ENCODE measurements at places on chromosomes 3 and 15.

DNA sequence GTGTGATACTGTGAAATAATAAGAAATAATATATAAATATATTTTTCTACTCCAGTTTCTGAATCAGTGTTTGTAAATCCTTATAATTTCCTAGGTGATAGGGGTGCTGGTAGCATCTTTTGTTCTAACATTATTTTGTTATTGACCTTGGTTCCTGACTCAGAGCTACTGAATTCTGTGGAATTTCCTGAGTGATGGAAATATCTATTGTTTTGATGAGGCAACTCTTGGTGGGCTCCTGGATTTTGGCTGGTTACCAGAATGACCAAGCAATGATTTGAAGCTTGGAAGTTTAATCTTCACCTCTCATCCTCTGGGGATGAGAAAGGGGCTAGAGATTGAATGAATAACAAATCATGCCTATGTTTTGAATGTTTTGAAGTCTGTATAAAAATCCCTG lies 377.3 kb downstream of the LPP start:
- no peak for DNase-seq

DNA sequence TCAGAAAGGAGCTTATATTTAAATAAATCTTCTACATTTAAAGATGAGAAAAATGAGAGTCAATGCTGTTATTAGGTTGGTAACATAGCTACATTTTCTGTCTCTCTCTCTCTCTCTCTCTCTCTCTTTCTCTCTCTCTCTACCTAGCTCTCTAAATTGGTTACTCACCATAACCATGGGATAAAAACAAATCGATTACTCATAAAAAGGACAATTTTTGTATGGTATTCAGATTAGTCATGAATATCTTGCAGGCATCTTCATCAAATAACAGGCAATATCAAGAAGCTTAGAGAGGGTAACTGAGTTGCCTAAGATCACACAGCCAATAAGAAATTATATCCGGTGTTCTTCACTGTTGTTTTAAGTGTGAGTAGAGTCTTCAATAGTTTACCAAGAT lies 81.8 kb upstream of the ALCAM start:
- no peak for DNase-seq

GRCh38 chr15:60844511-60845174 lies 365.7 kb upstream of the ICE2 start:
- peak; percentile 53 for DNase-seq

DNA sequence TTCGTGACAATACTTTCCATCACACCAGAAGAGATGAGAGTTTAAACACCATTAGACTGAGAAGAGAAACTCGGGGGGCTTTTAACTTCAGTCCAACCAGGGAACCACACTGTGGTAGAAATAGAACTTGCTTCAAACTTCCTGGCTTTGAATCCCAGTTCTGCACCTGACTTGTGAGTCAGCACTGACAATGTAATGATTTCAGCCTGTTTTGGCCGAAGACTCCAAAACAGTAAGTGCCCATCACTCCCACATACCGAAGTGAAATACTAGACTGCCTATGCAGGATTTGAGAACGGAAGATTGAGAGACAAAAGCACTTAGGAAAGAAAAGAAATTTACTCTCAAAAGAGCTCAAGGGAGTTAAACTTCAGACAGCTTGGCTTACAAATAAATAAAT lies 27.0 kb downstream of the C2CD4B start:
- DNase-seq = no peak

DNA sequence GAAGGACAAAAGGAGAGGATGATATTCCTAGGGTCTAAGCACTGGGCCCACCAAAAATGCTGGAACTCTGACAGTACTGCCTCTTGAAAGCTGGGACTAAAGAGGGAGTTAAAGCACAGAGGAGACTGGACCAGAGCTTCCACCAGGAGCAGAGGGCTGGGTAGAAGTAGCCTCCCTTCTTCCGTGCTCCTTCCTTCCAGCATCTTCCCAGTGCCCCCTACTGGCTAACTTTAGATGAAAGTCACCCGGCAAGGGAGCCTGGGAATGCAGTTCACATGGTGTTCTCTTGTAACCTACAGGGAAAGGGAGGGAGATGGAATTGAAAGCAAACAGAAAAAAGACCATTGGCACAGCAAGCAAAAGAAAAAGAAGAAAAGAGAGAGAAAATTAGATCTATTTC lies 106.1 kb upstream of the COL8A1 start:
- no peak for DNase-seq

- no peak for DNase-seq
Measured at GRCh38 chr3:57919987-57920386, 88.2 kb upstream of the FLNB start.

DNA sequence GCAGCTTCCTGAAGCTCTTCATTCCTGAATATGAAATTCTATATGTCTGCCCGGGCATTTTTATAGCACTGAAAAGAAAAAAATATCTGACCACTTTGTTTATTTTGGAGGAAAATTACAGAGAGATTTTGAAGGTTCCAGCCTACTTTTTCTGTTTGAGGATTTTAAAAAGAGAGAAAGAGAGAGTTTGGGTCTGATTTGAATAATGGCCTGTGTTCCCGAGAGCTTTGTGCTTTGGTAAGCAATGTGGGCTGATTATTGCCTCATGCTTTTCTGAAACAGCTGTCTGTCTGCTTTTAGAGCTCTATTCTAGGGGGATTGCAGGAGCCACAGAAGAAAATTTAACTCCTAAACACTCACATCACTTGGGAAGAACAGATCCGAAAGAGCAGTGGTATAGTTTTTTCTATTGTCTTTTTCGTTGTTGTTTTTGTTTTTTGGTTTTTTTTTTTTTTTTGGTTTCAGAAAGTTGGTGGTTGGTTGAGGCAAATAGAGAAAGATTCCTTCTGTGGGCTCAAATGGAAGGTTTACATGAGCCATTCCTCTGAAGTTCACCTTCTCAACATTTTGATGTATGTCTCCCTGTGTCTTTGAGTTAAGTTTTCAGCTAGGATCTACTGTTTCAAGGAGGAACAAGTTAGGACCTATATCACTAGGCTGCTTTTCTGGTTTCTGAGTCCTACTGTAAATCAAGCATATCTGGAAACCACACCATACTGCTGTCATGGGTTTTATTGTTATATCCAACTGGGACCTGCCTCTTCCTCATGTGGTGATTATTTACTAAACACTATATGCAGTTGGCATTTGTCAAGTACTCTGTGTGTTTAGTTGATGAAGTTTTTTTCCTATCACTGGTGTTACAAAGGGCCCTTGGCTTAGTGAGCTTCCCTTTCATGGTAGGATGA lies 178.9 kb downstream of the KCNMB2 start:
- DNase-seq = no peak

DNA sequence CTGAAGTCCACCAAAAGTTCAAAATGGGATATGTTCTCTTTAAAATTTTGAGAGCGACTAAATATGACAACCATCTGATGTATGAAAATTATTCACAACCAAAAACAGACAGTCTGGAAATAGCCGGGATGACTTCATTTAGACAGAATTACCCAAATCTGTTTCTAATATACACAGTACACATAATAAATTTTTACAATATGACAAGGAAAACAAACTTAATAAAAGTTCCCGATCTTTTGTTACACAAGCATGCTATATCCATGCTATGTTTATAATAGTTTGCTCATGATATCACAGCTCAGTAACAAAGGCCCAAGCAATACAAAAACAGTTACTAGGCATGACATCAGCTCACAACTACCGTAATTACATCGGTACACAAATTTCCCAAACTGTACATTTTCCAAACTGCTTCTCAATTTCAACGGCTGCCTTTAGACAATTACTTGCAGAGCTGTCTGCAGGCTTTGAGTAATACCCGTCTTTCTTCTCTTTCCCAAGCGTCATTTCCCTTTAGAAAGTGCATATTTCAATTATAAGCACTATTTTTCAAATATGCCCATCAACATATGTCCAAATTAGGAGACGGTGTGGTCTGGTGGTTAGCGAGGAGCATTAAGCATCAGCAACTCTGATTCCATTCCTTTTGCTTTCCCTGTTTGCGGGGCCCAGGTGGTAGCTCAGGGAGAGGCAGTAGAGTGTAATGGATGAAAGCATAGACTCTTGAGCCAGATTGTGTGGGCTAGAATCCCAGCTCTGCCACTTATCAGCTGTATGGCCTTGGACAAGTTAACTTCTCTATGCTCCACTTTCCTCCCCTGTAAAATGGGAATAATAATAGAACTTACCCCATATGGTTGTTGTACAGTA lies 481.2 kb downstream of the FOXP1 start:
- no peak for DNase-seq

DNA sequence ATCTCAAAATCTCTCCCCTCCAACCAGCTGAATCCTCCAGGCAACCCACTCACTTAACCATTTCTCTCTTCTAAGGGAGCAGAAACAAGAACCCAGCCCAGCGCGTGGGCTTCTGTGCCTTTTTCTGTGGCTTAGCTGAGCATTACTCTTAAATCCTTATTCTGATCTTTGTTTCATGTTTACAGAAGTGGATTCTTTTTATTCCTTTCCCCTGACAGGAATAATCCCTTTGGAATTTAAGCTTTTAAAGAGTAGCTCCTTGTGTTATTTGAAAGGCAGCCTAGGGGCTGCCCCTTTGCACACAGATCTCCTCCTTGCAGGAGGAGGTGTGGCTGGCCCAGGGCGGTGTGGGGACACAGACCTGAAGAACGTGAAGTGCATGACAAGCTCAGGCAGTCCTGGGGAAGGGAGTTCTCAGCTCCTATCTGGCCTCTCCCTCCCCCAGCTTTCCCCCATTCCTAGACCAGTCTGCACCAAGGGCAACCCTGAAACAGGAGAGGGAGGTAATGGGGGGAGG lies 77.1 kb upstream of the UBE2E1 start:
- no peak for DNase-seq

- DNase-seq = no peak
Measured at GRCh38 chr3:120182613-120183511, 88.6 kb upstream of the GSK3B start.

DNA sequence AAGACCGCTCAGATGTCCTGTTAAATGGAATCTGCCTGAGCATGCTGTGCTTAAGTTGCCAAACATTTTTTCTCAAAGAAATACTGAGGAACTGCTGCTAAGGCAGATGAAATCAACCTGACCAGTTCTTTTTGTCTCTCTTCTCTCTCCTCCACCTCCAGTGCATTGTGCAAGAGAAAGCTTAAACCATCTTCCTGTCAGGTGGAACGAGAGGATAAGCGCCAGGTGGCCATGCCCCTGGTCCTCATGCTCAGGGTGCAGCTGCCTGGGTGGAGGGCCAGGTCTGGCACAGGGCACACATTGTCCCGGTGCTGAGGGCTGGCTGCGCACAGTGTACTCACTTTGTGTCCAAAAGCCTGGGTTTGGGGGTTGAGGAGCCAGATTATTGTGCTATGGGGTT lies 176.2 kb upstream of the TP63 start:
- DNase-seq = no peak

DNA sequence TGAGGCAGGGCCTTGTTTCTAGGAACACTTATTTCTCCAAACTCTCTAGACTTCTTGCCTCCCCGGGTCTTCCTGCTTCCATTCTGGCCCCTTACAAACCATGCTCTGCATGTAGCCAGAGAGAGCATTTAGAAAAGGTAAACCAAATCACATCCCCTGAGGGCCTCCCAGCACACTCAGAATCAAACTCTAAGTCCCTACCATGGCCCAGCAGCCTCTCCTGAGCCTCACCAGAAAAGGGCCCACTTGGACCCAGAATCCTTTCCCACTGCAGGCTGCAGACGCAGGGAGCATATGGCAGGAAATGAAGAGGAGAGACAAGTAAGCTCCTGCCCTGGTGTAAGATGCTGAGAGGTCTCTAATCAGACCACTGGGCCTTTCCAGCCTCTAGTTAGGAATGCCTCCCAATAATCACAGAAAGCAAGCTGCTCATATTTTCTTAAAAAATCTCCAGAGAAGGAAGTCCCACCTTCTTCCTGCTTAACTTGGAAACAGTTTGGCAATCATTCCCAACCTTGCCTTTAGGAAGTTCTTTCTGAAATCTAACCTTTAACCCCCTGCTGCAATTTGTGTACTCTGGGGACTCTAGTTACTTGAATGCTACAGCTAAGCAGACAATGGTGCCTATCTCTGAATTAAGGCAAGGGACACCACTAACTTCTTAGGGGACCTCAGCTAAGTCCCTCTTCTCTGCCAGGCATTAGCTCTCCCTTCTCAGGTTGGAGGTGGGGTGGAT lies 4.2 kb downstream of the AMOTL2 start:
- no peak for DNase-seq

DNA sequence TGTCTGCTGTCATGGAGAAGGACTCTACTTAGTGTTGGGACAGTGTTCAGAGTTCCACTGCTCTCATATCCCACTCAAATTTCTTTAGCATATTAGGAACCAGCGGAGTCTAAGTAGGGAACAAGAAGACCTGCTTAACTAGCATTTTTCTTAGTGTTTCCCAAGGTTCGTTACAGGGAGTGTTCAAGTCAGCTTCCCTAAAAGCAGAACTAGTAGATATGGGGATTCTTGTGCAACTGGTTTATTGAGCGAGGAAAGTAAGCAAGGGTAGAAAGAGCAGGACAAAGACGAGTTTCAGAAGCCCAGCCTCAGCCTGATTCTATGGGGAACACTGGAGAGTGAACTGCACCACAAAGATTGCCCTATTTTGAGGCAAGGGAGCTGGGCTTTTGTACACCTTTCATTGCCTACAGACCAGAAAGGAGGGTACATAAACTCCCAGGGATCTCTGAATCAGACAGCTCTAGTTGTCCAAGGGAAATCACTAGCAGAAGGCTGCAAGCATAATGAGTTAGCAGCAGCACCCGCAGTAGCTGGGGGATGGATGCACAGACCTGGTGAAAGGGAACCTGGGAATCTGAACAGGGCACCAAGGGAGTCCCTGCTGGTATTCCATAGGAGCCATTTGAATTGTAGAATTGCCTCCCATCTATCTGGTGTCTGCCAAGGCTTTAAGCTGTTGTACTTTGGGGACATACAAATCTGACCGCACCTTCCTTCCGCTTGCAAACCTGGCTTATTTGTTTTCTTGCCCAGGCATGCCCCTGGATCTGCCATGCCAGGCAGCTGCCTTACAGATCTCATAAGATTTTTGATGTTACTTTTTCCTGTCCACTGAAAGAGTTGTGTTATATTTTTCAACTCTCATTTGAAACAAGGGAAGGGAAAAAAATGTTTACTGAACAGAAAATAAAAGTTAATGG lies 15.1 kb downstream of the CMTM7 start:
- no peak for DNase-seq

DNA sequence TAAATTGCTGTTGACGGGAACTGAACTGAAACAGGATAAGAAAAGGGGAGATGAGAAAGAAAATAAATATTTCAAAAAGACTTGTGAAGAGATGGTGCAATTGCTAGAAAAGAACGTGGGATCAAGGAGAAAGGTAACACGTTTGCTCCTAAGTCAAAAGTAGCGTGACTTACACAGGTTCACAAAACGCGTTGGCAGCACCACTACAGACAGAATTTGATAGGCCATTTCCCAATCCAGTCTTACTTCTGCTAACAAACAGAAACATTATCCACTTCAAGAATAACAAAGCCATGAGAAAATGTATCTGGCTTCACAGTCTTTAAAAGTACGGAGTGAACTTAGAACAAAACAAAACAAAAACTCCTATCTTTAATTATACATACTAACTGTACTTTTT lies 75.5 kb downstream of the DPH6 start:
- DNase-seq = no peak
